CD4-positive, alpha-beta T cell treated with Interleukin-17A for 4 hours (primary cell): ENCODE measurements at places on chromosomes 6 and 20.

DNA sequence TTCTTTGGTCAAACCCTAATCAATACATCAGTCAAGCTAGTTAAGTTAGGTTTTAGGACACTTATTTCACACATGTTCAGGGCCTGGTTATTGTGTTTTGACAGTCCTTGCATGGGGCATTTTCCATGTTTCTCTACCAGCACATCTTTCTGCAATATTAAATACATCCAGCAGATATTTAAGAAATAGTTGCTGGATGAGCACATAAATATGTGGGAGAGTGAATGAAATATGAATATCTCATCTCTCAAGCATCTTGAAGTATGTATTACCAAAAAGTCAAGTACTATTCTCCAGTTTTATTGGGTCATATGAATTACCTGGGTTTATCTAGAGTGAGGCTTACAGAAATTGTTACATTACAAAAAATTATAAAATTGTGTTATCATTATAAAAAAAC lies 621.9 kb upstream of the GJE1 start:
- DNase-seq: no peak

DNA sequence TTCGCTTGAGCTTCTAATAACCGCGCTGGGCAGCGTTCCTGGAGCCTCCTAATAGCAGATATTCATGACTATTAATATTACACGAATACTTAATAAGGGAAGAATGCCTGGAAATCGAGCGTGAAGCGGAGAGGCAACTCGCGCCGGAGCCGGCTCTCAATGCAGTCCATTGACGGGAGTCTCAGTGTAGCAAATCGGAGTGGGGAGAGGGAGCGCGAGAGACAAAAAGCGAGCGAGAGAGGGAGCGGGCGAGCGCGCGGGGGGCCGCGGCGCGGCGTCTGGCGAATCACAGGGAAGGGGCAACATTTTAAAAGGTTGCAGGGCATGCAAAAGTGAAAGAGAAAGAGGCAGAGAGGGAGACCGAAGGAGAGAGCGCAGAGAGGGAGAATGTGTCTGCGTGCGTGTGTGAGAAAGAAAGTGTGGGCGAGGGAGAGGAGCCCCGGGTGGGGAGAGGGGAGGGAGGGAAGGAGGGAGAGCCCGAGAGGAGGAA lies 2.9 kb downstream of the TFAP2A start:
- DNase-seq: peak; percentile 28

- DNase-seq: peak; percentile 30
These were observed 75.7 kb upstream of the BHLHE23 start for GRCh38 chr20:63082308-63082938.

DNA sequence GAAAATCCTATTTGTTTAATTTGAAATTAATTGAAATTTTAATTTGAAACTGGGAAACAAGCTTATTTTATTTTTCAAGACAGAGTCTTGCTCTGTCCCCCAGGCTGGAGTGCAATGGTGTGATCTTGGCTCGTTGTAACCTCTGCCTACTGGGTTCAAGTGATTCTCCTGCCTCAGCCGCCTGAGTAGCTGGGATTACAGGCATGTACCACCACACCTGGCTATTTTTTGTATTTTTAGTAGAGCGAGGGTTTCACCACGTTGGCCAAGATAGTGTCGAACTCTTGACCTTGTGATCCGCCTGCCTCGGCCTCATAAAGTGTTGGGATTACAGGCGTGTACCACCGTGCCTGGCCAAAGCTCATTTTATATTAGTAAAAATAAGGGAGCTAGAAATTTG lies 4.2 kb downstream of the SRSF3 start:
- DNase-seq: no peak

GRCh38 chr6:15256538-15257271 lies 10.8 kb downstream of the JARID2 start:
- no peak for DNase-seq

DNA sequence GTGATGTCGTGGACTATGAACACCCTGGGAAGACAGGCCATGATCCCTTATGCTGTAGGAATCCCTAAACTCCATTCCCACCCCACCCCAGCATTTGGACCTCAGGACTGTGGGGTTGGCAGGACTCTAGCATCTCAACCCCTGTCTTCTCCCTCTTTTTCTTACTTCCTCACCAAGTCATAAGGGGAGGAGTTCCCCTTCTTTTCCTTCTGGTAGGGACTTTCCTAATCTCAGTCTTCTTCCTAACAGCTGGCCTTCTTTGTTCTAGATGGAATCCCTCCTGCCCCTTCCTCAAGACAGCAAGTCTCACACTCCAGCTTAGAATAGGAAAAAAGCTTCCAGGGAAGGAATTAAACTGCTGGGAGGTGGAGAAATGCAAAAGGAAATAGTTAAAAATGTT lies 2.3 kb upstream of the SIRPB2 start:
- DNase-seq: no peak
